Activated naive CD4-positive, alpha-beta T cell treated with anti-CD3 and anti-CD28 coated beads, Interleukin-2, amount 50 U/mL, for 72 hours (primary cell): ENCODE measurements at places on chromosomes 12 and 14. TPM values are rescaled to one million over a fixed set of nuclear protein-coding genes. Genes with fewer than 3 reads are reported as not detected.
A peak's percentile ranks its signal among the peaks of the same experiment; 100 is the strongest.

DNA sequence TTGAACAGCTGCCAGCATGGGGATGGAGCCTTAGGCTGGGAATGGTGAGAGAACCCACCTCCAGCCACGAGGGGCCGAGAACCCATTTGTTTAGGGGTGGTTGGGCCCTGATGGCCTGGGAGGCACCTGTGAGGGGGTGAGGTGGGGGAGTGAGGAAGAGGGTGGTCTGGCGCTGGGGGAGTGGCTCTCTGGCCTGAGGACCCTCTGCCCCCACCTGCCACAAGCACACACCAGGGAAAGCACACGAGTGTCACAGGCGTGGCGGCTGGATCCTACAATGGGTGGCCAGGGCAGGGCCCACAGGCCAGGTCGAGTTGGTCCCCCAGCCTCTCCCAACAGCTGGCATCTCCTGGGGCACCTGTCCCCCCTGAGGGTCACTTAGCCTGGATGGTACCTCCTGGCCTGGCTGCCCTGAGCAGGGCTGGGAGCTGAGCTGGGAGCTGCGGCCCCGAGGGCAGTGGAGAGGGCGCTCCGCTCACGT lies 340.5 kb downstream of the TMEM121 start:
- peak; percentile 33 for DNase-seq

- no peak for DNase-seq
Measured at GRCh38 chr12:103901518-103902173, 28.6 kb upstream of the HSP90B1 start.

NOS1 gene
- total RNA-seq: 0.07 TPM

GRCh38 chr12:43325786-43326185 lies 226.2 kb downstream of the ADAMTS20 start:
- no peak for DNase-seq

GRCh38 chr12:26172539-26172938 lies 22.8 kb upstream of the SSPN start:
- no peak for DNase-seq

NRL gene
- 4.8 TPM for total RNA-seq

DNA sequence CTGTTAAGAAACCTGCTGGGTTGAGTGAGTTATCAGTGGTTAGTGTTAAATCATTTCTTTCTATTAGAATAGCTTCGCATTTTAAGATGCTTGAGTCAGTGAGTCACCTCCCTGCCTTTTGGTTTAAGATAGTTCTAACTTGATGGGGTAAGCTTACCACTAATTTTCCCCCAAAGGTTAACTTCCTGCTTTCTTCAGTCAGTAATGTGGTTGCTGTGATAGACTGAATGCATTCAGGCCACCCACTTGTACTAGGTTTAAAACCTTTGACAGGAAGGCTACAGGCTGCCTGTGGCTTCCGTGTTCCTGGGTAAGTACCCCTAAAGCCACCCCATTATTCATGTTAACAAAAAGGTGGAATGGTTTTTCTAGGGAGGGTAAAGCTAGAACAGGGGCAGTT lies 25.3 kb downstream of the CLEC2A start:
- no peak for DNase-seq

- no peak for DNase-seq
Measured at GRCh38 chr14:64861916-64862315, 17.8 kb downstream of the SPTB start.

- DNase-seq: no peak
Measured at GRCh38 chr14:54579621-54580020, 12.7 kb downstream of the SAMD4A start.

SIRT4 gene
- 3.3 TPM for total RNA-seq

- no peak for DNase-seq
Measured at GRCh38 chr12:115452751-115453281, 768.8 kb upstream of the TBX3 start.

LHX5 gene
- not detected for total RNA-seq

DNA sequence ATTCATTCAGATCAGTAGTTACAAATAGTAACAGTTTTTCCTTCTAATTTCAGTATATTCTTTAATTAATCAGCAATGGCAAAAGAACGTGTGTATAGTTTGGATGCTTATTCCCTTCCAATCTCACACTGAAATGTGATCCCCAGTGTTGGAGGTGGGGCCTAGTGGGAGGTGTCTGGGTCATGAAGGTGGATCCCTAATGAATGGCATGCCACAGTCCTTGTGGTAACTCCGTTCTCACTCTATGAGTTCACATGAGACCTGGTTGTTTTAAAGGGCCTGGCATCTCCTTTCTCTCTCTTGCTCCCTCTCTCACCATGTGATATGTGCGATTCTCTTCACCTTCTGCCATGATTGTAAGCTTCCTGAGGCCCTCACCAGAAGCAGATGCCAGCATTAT lies 18.9 kb upstream of the SYNDIG1L start:
- no peak for DNase-seq

DNA sequence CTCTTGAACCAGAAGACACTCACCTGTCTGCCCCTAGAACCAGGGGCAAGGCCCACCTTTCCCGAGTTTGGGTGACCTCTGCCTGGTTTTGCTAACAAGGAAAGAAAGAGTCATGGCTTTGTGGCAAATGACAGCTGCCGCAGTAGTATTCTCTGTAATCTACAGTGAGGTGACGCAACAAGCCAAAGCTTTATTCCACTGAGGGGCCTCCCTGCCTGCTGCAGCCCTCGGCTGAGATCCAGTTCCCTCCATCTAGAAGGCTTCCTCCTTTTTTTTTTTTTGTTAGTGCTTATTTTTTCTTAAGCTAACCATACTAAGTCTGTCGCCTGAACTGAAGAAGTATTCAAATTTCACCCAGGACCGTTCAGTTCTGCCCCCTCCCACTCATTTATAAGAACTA lies 142.3 kb upstream of the TMCC3 start:
- no peak for DNase-seq

GRCh38 chr12:80861641-80862378 lies 75.9 kb downstream of the LIN7A start:
- no peak for DNase-seq
